ENCODE measurements at places on chromosomes 4 and X.

GRCh38 chr4:84001876-84002569 lies 466.1 kb downstream of the GPAT3 start:
- no peak for DNase-seq

DNA sequence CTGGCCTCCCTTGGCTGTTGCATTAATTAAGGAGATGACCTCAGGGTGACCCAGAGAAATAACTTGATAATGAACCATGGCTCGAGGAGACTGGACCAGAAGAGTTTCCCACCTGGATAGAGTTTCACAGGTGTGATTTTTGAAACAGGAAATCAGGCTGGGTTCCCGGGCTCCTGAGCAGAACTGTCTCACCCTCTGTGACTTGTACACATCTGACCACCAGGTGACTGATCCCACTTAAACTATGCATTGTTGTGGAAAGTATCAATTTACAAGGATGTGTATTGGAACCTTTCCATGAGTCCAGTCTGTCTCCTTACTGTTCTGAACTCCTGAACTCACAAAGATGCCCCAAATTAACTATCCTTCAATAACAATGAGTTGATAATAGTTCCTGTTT lies 220.3 kb downstream of the PTTG2 start:
- no peak for DNase-seq

- DNase-seq, result no peak
Measured at GRCh38 chr4:57640391-57641100, 530.4 kb upstream of the IGFBP7 start.

DNA sequence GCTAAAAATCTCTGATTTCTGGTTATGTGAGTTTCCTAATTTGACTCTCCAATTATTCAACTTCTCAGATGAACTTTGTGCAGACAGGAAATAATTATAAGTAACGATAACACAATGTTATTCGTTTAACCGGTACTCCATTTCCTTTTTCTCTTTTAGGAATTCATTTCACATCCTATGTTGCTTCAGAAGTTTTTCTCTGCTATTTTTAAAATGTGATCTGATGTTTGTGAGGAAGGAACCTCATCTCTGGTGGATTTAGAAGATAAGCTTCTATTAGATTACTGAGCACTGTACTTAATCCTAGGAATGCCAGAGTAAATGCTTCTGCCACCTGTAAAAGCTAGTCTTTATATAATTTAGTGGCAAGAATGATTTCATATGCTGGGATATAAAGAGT lies 116.0 kb upstream of the ETNPPL start:
- no peak for DNase-seq

- DNase-seq, result no peak
Measured at GRCh38 chr4:29551821-29552220, 1168.3 kb upstream of the PCDH7 start.

DNA sequence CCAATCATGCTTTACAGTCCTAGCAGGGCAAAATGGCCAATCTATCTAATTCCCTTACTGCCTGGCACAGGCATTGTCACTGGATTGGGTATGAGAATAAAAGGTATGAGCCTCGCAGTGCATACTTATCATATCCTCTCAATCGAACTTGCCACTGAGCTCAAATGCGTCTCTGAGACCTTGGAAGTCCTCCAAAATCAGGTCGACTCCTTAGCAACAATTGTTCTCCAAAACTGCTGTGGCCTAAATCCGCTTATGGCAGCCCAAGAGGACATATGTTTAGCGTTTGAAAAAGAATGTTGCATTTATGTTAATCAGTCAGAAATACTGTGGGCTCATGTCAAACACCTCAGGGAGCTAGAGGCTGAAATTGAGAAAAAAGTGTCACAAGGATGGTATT lies 69.7 kb downstream of the SPIN4 start:
- DNase-seq, result no peak

DNA sequence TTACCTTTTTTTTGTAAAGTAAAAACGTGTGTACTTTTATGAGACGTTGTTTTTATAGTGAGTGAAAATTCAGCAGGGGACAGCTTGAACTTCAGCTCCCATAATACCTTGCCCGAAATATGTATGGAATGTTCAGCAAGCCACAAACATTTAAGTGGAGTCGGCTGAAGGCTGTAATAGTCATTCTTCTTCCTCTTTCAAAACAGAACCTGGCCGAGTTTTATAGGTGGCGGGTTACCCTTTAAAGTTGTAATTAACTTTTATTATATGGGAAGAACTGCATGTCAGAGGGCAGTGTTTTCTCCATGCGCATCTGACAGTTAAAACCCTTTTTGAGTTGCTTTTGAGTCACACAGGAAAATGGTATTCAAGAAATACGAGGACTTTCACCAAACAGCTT lies 50.7 kb downstream of the CLDN34 start:
- no peak for DNase-seq

DNA sequence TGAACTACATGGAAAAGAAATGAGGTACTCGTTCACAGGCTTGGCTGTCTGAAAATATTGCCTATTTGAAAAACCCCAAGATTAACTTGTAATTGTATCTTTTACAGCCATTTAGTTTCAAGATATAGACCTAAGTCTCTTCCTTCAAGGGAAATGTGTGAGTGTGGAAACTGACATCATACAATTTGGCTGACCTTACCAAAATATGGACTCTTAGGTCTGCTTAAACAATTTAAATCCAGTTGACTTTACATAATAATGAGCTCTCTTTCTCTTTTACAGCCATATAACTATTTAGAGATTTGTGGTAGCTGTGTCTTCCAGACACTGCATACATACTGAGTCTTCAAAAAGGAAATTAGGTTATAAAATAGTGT lies 186.9 kb downstream of the NR3C2 start:
- no peak for DNase-seq

GRCh38 chr4:68865188-68865638 lies 49.4 kb downstream of the UGT2B10 start:
- no peak for DNase-seq

DNA sequence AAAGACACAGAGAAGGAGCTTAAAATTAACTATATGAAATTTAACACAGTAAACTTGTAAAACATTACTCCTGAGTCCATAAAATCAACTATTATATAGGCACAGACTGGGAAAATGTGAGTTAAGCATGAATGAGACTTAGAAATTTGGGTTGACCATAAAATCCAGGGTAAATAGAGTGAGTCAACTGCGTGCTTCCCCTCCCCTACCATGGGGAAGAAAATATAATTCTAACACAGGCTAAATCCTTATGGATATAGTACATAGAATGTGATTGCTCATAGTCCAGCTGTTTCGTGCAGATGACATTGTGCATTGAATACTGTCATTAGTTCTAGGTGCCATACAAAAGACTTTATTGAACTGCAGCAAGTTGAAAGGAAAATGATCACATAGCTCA lies 42.2 kb downstream of the KLHL5 start:
- DNase-seq, result no peak

- no peak for DNase-seq
Measured at GRCh38 chr4:37982736-37983135, 22.5 kb downstream of the PTTG2 start.

- no peak for DNase-seq
Measured at GRCh38 chrX:68727696-68728095, 80.2 kb downstream of the STARD8 start.

GRCh38 chr4:16231570-16232245 lies 5.4 kb upstream of the TAPT1 start:
- DNase-seq, result no peak
